Esophagus mucosa (tissue), 1 donor: ENCODE measurements at places on chromosomes 3 and 15.
A peak's percentile ranks its signal among the peaks of the same experiment; 100 is the strongest.

- no peak for ATAC-seq
Measured at GRCh38 chr15:66163553-66163952, 90.0 kb downstream of the MEGF11 start.

DNA sequence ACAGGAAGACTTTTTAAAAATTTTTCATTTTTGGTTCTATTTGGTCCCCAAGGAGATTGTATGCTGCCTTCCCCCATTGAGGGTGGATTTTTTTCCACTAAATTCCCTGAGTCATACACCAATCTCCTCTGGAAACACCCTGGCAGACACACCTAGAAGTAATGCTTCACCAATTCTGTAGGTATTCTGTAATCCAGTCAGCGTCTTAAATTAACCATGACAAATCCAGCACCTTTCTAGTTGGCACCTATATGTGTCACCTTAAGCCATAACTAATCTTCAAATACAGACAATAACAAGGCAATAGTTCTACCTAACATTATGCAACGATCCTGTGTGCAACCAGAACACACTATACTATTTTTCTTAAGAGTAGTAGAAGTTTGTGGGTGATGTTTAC lies 459.1 kb upstream of the NDN start:
- ATAC-seq, result peak; percentile 97

DNA sequence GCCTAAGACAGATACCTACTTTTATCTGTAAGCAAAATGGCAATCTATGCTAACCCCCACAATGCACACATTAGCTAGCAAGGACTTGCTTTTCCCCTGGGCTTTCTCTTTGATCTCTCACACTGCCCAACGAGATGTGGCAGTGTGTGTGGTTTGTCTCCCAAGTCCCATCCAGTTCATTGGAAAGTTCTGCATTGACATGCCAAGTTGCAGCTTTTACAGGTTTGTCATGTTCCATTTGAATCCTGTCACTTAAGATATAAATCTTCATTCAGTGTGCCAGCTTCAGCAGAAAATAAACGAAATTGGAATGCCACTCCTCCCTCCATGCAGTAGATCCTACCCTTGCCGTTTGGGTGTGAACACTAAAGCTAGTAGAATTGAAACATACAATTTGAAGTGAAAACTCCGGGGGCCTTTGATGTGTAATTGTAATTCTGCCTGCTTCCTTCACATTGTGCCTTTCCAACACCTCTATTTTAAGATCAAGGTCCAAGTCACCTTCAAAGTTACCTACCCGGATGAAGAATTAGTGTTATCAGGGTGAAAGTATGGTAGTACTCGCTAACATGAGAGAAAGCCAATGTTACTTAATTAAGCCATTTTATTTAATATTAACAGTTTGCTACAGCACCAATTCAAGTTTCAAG lies 130.9 kb upstream of the BHLHE40 start:
- ATAC-seq, result peak; percentile 75

- ATAC-seq, result no peak
Measured at GRCh38 chr15:100019601-100020000, 286.4 kb upstream of the LYSMD4 start.

DNA sequence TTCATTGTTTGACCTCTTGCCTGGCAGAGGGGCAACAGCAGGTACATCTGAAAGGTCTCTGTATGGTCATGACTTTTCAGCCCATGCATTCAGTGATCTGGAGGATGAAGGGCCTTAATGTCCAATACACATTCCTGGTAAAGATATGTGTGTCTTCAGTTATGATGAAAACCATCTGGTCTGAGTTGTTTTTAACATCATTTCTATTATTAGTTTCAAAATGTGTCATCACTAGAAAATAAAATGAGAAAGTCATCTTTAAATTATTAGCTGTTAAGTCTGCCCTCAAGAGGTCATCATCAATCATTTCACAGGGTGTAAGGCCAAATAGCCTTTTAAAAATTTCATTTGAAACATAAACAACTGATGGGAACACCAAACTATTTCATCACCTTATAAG lies 92.1 kb upstream of the PLSCR4 start:
- no peak for ATAC-seq

GRCh38 chr3:143784446-143784845 lies 63.8 kb downstream of the SLC9A9 start:
- ATAC-seq, result no peak

DNA sequence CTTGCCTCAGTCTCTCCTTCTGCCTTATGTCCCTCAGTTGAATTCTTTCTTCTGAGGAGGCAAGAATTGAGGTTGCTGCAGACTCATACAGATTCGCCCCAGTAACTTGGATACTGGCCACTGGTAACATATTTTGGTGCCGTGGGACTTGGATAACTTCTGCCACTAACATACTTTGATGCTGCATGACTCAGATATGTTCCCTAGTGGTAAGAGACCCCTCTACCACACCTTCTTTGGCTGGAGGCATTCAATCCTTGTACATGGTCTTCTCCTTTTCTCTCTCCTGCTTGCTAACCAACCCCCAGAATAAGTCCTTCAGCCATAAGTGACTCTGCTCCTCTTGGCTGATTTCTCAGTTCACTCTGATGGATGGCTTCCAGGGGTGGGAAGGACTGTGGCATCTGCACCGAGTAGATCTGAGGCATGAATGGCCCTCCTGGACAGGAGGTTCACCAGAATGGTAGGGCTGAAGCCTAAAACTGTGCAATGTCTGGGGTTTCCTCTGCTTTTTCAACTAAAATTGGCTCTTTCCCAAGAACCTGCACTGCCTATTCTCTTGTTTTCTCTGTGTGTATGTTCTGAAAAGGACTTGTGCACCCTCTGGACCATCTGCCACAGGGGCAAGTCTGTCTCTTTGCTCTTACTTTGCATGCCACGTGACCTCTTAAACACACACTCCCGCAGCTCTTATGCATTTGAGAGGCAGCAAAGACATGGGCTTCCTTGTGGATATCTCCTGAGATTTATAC lies 55.5 kb upstream of the FSTL1 start:
- no peak for ATAC-seq

DNA sequence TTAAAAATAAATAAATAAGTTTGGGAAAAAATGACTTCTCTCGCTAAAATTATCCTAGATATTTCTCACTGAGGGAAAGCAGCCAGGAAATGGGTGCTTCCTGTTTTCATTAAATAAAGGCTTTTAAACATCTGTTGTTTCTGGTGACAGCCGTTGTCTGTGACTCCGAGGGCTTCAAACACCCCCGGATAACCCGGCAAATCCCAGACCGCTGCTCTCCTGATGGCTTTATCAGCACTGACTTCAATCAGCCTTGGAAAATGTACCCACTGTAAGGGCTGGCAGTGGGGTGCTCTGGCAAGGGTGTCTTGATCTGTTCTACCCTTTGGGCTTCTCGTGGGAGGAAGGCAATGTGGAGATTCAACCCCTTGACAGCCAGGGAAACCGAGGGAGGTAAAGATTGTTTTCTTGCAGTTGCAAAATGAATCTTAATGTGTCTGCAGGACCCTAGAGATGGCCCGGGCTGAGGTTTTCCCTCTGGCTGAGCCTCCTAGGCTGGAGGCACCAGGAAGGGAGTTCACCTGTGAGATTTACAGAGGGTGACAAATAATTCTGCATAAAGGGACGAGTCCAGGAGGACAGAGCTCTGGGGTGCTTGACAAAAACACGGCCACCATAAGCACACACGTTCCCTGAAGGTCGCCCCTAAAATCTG lies 33.6 kb upstream of the SEC13 start:
- no peak for ATAC-seq

DNA sequence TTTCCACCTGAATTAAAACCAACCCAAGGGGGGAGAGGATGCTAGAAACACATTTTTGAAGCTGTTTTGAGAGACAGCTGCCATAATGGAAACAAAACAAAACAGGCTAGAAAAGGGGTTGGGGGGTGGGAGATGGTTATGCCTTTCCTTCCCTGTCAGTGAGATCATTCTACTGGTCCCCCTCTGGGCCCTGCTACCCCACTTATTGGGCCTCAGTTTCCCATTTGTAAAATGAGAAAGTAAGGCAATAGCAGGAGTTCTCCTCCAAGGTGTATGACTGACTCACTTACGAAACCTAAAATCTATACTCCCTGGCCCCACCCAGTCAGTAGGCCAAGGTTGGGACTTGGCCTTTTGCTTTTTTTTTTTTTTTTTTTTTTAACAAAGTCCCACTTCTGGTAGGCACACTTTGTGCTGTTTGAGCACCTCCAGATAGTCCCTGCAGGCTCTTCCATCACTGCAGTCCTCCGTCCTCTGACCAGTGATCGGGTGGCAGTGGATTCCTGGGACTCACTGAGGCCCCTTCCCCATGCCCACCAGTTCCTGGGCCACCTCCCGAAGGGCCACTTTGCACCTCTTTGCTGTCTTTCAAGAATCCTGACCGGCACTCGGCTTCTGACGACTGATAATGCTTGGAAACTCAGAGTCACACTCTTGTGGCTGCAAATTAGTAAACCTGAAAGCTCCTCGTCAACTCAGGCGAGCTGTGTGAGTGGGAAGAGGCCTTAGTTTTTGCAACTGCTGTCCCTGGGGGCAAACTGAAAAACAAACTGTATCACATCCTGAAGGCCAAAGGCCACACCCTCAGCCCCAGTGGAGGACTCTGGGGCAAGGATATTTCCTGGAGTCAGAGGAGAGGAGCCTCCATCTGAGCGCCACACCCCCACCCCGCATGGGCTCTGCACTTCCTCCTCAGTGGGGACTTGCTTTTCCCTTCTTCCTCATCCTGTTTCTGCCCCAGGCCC lies 6.7 kb upstream of the PSTPIP1 start:
- ATAC-seq, result peak; percentile 18

DNA sequence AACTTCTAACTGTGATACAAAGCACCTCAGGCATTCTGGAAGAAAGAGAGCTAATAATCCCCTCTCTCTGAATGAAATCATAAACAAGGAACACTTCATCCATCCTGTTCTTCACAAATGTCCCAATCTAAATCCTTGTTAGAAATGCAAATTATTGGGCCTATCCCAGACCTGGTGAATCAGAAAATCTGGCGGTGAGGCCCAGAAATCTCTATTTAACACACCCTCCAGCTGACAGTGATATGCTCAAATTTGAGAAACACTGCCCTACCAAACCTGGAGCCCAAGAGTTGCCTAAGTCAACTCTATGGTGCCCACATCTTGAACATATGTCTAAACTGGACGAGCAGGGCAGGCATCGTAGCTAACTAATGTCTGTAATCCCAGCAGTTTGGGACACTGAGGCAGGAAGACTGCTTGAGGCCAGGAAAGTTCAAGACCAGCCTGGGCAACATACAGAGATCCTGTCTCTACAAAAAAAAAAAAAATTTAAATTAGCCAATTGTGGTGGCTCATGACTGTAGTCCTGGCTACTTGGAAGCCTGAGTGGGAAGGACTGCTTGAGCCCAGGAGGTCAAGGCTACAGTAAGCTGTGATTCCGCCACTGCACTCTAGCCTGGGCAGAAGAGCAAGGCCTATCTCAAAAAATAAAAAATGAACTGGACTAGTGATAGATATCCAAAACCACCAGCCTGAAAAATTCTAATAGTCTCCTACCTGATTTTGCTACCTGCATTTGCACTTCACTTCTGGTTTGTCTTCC lies 23.1 kb downstream of the SCAP start:
- peak; percentile 91 for ATAC-seq

DNA sequence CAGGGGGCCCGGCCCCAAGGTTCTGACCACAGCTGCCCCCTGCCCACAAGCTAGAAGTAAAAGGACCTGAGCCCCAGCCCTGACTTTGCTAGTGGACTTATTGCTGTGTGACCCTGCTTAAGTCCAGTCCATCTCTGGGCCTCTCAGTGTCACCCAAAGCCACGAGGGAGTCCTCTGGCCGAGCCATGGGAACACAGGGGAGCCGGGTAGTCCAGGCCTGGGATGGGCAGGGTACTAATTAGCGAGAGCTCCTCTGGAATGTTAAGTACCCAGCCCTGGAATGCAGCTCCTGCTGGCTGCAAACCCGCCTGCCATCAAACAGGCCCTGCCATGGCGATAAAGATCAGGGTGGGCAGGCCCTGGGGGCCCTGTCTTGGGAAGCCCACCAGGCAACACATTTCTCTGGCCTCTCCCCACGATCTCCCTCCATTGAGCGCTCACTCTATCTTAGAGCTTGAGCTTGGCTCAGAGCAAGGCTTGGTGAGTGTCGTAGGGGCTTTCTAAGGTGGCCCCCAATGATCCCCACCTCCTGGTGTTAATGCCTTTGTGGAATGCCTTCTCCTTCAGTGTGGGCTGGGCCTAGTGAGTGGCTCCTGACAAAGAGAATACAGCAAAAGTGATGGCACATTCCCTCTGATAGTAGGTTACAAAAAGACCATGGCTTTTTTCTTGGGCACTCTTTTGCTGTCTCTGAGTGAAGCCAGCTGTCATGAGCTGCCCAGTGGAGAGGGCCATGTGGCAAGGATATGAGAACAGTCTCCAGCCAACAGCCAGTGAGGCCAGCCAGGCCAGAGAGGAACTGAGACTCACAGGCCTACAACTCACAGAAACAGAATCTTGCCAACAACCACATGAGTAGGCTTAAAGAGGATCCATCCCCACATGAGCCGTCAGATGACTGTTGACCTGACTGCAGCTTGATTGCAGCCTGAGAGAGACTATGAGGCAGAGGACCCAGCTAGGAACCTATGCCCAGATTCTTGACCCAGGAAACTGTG lies 133.1 kb downstream of the SMAD6 start:
- ATAC-seq, result no peak
